H1 (cell line): ENCODE measurements at places on chromosomes 7 and 10.
A peak's percentile ranks its signal among the peaks of the same experiment; 100 is the strongest.

DNA sequence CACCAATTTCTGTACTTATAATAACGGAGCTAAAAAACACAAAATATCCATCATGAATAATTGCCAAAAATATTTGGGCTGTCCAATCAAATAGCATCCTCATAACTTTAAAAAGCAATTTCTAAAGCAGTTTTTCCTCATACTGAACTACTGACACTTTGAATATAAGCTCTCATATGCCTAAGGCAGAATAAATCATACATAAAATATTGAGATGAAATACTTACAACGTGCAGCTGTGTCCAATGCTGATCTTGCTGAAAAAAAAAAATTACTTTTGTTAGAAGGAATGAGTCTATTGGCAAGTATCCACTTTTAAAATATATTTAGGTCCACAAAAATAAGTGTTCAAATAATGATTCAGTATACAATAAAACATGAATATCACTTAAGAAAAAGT is 24.2 kb downstream of the FAM3C start:
- H3K4me1 ChIP-seq = no peaks in the 10 kb centered on the region; the same call in 1 of the 2 replicates
- peaks cover 30% of the 10 kb centered on the region for H3K36me3 ChIP-seq
- no peaks in the 10 kb centered on the region for H3K27me3 ChIP-seq
- no peak overlapping the region for H3K27ac ChIP-seq

DNA sequence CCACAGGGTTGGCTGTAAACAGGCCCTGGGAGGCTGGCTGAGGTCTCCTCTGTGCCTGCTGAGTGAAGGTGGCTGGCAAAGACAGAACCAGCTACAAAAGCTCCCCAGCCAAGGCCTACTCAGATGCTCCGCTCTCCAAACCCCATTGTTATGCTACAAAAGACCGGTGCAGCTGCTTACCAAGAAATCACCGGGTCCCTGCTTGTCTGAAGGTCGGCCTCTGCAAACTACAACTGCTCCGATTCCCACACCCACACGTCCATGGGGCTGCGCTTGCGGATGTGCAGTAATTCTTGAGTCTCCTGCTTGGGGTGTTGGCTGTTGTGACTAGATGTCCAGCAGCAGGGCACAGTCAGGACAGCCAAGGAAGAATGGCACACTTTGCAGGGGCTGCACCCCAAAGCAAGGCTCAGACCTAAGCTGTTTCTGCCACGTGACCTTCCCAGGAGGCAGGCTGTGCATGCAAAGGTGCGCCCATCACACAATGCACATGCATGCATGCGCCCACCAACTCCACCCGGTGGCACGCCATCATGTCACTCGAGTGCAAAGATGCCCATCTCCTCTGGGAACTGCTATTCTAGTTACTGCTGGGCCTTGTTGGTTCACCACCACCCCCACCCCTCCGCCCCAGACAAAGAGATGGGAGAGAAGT is 97.8 kb downstream of the OAT start:
- no peaks in the 10 kb centered on the region for H3K36me3 ChIP-seq
- H3K27ac ChIP-seq = no peak overlapping the region
- H3K4me1 ChIP-seq = peaks cover 3% of the 10 kb centered on the region; the same call in 1 of the 2 replicates
- no peaks in the 10 kb centered on the region for H3K27me3 ChIP-seq
- H3K4me3 ChIP-seq = no peak overlapping the region

DNA sequence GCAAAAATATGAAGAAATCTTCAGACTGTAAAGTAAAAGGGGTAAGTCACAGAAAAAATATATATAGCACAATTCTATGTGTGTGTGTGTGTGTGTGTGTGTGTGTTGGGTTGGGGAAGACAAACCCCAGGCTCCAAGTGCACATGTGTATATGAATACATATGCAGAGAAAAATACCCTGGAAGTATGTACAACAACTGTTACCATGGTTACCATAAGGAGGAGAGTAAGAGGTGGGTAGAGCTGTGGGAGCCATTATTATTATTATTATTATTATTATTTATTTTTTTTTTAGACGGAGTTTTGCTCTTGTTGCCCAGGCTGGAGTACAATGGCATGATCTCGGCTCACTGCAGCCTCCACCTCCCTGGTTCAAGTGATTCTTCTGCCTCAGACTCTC is 23.7 kb upstream of the TRIM24 start:
- H3K36me3 ChIP-seq = no peaks in the 10 kb centered on the region; the same call in 1 of the 2 replicates
- DNase-seq = no peak
- no peaks in the 10 kb centered on the region for H3K27me3 ChIP-seq
- H3K27ac ChIP-seq = no peak overlapping the region
- peaks cover 16% of the 10 kb centered on the region; the same call in 1 of the 2 replicates for H3K4me1 ChIP-seq
- H3K4me3 ChIP-seq = no peak overlapping the region

- peaks cover 6% of the 10 kb centered on the region for H3K27me3 ChIP-seq
- peaks cover 9% of the 10 kb centered on the region for H3K4me1 ChIP-seq
- no peak overlapping the region for H3K27ac ChIP-seq
- H3K36me3 ChIP-seq = 0 out of 2 replicates have a peak, but pooled peaks cover 3% of the 10 kb centered on the region
- H3K4me3 ChIP-seq = peak overlapping the region; percentile 85
These were observed 2.4 kb downstream of the BAMBI start for GRCh38 chr10:28679581-28680357.
